ENCODE measurements at places on chromosomes 4 and X.
A peak's percentile ranks its signal among the peaks of the same experiment; 100 is the strongest.

GRCh38 chr4:25113915-25114904, 46.0 kb downstream of the SEPSECS start:
- DNase-seq: no peak

DNA sequence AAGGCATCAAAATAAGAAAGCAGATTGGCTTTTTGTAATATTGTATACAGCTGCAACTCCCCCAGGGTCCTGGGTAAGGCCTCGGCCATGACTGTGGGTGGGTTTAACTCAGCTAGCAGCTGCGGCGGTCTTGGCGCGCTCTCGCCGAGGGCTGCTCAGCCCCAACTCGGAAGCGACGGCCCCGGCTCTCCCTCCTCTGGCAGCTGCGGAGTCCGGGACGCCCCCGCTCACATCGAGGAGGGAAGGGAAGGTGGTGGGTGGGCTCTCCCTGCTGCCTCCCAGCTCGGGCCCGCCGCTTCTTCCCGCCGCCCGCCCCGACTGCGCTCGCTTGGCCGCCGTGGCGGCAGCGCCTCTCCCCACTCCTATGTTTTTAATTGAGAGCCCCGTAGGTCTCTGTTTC, 51.2 kb downstream of the GPR50 start:
- no peak for DNase-seq

- DNase-seq: peak; percentile 69
Observed at GRCh38 chrX:154738011-154738738, 12.7 kb downstream of the GAB3 start.

DNA sequence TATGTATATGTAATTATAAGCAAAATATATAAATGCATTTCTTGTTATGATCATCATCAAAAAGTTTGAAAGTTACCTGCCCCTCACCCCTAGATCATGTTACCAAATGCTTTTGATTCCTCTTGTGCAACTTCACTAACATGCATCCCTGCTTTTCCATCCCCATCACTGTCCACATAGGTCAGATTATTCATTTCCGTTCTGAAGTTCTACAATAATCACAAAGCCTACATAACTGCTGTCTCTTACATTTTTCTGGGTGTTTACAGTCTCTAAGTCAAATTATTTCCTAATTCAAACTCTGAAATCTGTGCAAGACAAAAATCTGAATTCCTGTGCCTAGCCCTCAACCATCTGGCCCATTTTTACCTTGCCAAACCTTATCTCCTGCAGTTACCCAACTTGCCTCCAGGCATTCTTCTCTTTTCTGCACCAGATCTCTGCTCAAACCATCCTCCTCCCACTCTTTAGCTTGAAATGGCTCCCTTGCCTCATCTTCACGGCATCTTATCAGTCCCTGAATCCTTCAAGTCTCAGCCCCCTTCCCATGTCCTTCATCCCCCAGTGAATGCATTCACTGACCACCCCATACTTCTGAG, 42.4 kb upstream of the SLC39A8 start:
- DNase-seq: no peak

GRCh38 chr4:169009286-169010124, 550 bp downstream of the CBR4 start:
- DNase-seq: peak; percentile 58

DNA sequence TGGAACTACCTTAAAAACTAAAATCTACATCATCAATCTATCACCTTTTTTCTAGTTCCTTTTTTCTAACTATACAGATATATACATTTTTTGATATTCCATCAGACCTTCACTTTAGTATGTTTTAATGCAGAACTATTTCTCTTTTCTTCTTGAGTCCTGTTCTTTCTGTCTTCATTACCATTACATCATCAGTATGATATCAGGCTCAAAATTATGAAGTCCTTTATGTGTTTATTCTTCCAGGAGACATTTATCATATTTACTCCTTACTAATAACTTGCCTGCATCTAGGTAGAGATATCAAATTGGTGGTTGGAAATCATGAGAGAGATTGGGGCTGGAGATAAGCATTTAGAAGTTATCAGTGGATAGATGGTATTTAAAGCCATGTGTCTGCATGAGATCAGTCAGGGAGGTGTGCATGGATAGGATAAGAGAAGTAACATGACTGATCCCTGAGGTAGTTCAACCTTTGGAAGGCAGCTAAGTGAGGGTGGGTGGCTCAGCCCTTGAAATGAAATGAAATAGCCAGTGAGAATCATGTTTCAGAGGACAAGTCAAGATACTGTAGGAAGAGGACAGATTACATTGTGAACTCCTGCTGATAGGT, 43.1 kb downstream of the MRPL1 start:
- no peak for DNase-seq

DNA sequence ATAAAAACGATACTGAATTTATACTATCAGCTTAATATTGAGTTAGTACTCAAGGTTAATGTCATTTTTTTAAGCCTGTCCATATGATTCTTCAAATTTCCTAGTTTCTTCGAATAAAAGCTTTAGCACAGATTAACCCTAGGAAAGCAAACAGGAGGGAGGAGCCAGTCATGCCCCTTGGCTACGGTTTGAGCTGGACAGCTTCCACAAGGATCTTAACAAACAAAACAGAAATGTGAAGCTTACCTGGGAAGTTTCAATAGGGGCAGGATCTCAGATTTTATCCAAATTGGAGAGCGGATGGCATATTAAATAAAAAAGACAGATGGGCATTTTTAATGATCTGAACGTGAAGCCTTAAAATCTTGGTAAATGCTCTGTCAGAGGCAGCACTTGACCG, 2.3 kb downstream of the NWD2 start:
- DNase-seq: no peak

DNA sequence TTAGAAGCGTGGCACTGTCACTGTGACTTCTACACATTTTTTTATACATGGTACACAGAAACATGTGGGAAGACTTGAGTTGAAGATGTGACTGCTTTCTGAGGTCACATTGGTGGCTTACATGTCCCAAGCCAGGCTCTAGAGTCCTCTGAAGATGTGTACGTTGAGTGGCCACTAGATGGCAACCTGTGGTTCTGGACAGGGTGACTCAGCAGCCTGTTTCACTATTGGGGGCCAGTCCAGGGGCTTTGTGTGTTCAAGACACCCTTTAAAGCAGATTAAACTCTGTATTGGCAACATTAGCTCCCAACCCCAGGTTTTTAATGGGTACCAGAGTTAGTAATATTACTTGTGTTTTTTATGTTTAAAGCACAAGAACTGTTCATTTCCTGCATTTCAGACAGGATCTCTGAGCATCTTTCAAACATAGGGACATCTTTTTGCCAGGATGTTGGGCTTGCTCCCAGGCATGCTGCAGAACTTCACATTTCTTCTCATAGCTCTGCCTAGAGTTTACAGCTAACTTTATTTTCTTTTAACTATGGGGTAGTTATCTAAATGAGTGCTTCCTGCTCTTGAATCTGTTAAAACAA, 53.0 kb downstream of the DCUN1D4 start:
- DNase-seq: peak; percentile 76

GRCh38 chrX:17758382-17758781, 21.1 kb downstream of the SCML1 start:
- no peak for DNase-seq

DNA sequence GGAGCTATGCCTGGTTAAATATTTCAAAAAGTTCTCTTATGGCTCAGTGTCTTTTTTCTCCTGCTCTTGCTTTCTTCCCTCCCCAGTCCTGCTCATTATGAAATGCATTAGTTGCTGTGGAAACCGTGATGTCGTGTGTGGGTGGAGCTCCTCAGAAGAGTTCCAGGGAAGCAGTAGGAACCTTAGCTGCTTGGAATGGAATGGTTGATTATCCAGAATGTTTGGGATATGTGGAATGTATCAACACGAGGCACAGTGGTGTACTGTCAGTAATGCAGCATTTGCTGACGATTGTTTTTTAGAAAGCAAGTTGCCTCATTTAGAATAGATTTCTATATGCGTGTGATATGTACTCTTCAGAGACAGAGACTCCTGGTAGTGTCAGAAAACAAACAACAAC, 333.2 kb downstream of the ARHGAP10 start:
- no peak for DNase-seq

GRCh38 chr4:635851-636627, 10.7 kb downstream of the PDE6B start:
- DNase-seq: no peak

DNA sequence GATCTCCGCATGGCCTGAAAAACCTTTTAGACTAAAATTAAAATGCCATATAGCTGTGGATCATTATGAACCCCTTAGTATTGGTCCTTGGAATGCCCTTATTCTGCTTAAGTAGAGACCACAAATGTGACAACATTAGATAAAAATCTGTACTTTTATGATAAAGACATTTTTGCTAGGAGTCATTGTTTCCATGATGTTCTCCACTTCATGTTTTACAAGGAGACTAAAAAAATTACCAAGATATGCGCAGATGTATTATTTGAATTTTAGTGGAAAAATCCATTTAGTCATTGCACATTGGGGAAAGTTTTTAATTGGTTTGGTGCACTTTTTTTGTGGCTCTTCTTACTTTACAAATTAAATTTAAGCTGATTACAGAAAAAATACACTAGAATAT, 85.1 kb upstream of the HPRT1 start:
- no peak for DNase-seq
